ENCODE measurements at places on chromosomes 2 and 18.

- no peak for DNase-seq
Measured at GRCh38 chr18:11850821-11851145, 430 bp upstream of the CHMP1B start.

GRCh38 chr2:229612384-229612971 is 101.9 kb downstream of the DNER start:
- DNase-seq: no peak

- peak; percentile 93 for DNase-seq
Measured at GRCh38 chr2:55112229-55113031, 62.2 kb upstream of the RTN4 start.

GRCh38 chr2:224038830-224039079 is 331 bp downstream of the SERPINE2 start:
- no peak for DNase-seq

GRCh38 chr2:240879105-240879504 is 10.5 kb downstream of the AGXT start:
- no peak for DNase-seq

DNA sequence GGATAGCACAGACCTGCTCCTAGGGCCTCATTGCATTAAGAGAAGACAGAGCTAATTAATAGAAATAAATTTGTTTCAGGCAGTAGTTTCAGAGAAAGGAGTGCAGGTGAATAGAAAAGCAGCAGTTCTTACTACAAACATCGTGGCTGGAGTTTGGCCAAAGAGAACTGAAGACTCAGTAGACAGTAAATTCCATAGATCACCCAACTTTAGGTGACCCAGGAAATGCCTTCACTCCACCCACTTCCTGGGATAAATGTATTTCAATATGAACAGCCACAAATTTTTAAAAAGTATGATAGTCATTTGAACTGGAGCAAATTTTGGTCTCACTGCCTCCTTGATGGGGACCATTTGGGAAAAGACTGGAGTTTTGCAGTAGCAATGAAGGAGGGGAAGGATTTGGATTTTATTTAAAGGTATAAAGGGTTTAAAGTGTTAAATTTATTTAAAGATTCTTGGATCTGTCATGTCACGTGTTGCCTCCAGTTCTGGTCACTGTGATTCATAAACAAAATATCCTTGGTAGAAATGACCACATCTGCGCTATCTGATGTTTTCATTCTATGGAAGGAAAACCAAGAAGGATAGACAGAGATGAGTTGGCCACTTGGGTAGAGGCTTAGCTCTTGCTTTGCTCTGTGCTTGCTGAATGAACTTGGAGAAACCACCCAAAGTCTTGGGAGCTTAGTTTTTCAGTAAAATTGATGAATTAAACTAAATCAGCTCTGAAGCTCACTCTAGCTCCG is 390.2 kb downstream of the THSD7B start:
- no peak for DNase-seq

- DNase-seq: no peak
Measured at GRCh38 chr2:45370369-45370768, 240.7 kb downstream of the SRBD1 start.

Measured in NCI-H187 (cell line).